ENCODE measurements at places on chromosomes 1 and 21.

DNA sequence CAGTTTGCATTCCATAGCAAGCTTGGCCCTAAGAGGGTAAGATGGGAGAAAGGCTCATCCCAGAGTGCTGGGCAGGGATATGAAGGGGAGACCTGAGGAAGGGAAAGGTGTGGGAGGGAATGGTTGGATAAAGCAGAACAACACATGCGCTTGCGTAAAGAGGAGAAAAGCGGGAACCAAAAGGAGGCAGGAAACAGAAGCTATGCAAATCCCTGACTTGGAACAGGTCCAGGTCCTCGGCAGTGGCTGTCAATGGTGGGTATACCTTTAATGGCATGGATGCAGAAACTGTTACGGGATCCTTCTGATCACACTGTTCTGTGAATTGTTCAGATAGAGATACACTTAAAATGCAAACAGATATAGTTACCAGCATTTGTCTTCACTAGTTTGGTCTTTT, 455.6 kb downstream of the SIPA1L2 start:
- no peaks in the 10 kb centered on the region for H3K36me3 ChIP-seq
- no peaks in the 10 kb centered on the region for H3K4me1 ChIP-seq
- no peak for DNase-seq
- no peak overlapping the region for H3K27ac ChIP-seq
- H3K4me3 ChIP-seq = no peak overlapping the region

DNA sequence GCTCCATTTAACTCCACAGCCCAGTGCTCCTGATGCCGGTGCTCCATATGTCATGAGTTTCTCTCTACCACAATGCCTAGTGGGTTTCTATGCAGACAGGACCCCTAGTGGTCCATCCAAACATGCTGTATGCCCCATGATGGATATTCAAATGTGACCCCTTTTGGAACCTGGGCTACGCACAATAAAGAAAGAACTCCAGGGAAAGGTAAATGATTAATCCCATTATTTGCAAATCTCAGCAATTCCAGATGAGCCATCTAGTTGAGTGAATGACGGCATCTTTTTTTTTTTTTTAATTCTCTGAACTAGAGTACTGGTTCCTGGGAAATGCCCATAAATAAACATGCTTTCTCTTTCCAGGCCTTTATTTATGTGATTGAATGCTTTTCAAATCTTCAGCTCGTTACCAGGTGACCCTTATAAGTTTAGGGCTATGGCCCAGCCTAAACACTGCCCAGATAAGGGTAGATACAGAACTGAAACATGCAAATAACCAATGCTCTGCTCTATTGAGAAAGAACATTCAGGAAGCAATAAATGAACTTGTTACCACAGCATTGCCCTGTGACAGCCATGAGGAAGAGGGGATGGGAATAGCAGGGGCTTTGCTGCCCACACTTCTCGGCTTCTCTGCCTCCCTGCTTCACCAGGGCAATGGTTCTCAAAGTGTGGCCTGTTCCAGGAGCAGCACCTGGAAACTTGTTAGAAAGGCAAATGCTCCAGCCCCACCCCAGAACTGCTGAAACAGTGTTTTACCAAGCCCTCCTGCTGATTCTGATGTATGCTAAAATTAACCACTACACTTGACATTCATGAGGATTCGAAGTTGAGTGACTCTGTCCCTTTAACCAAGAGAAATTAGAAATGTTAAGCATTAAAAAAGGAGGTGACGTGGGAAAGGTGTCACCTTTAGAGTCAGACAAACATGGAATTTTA, 151.7 kb downstream of the SEC16B start:
- H3K36me3 ChIP-seq = no peaks in the 10 kb centered on the region
- DNase-seq = no peak
- no peaks in the 10 kb centered on the region for H3K27me3 ChIP-seq
- H3K4me3 ChIP-seq = no peak overlapping the region

GRCh38 chr1:2091611-2092604, 41.7 kb downstream of the PRKCZ start:
- peaks cover 9% of the 10 kb centered on the region for H3K36me3 ChIP-seq
- H3K4me3 ChIP-seq = no peak overlapping the region
- H3K4me1 ChIP-seq = peaks cover 6% of the 10 kb centered on the region
- peaks cover 4% of the 10 kb centered on the region for H3K27me3 ChIP-seq
- peak overlapping the region; percentile 10 for H3K27ac ChIP-seq

GRCh38 chr1:242824435-242824834, 299.9 kb upstream of the PLD5 start:
- no peaks in the 10 kb centered on the region for H3K36me3 ChIP-seq
- H3K4me1 ChIP-seq = no peaks in the 10 kb centered on the region

DNA sequence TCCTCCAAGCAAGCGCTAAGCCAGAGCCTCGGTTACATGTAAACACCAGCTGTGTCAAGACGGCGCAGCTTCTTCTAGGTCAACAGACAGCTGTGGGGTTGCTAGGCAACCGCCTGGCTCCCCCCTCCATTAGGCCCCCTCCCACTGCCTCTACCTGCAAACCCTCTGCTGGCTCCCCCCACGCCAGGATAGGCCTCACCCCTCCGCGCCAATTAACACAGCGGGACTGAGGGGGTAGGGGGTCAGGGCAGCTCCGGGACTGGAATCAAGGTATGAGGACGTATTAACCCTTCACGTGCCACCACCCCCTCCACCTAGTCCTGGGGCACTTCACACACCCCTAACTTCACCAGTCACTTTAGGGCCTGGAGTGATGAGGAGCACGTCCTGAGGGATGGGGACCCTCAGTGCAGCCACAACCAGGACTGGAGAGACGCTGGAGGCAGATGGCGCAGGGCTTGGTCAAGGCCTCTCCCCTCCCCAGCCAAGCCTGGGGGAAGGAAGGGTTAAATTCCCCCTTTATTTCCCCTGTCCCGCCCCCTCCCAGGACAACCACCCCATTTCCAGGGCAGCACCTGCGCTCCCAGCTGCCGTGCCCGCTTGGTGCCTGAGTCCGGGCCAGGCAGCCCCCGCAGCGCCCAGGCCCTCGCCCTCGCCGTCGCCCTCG, 37.4 kb upstream of the WASF2 start:
- peak overlapping the region; percentile 33 for H3K27ac ChIP-seq
- H3K36me3 ChIP-seq = peaks cover 3% of the 10 kb centered on the region
- H3K27me3 ChIP-seq = peaks cover 3% of the 10 kb centered on the region
- peaks cover 56% of the 10 kb centered on the region for H3K4me1 ChIP-seq
- no peak for DNase-seq

- no peak overlapping the region for H3K4me3 ChIP-seq
- no peak for DNase-seq
- H3K27me3 ChIP-seq = peaks cover 17% of the 10 kb centered on the region
- H3K36me3 ChIP-seq = no peaks in the 10 kb centered on the region
Measured at GRCh38 chr1:211870156-211870555, 39.6 kb upstream of the LPGAT1 start.

DNA sequence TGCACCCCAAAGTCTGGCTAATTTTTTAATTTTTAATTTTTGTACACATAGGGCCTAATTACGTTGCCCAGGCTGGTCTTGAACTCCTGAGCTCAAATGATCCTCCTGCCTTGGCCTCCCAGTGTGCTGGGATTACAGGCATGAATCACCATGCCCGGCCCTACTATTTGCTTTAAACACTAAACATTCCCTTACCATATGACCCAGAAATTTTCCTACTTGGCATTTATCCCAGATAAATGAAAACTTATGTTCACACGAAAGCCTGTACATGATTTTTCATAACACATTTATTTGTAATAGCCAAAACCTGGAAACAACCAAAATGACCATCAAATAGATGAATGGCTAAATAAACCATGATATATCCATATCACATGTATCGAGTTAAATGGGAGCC, 35.8 kb downstream of the NDUFS5 start:
- H3K27ac ChIP-seq = no peak overlapping the region
- peaks cover 2% of the 10 kb centered on the region for H3K36me3 ChIP-seq
- no peaks in the 10 kb centered on the region for H3K27me3 ChIP-seq

DNA sequence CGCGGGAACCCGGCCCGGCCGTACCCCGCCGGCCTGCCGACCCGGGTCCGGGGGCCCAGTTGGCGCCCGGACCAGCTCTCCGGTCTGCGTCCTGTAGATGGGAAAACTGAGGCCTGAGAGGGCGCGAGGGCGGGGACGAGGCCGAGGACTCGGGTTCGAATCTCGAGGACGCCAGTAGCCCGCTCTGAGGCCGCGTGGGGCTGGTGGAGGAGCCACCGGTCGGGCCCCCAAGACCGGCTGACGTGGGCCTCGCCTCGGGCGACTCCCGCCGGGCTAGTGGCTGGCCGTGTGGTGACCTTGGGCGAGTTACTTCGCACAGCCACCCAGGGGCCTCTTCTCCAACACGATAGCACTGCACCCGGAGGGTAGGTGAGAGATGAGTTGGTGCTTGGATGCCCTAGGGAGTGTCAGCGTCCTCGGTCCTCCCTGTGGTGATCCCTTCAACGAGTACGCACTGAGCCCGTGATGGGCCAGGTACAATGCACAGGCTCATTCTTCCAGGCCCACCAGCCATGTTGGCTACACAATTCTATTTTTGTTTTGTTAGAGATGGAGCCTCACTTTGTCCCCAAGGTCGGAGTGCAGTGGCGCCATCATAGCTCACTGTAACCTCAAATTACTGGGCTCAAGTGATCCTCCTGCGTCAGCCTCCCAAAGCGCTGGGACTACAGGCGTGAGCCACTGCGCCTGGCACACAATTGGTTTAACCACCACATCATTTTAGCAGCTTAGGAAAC, 404 bp upstream of the SCMH1 start:
- H3K27me3 ChIP-seq = peaks cover 3% of the 10 kb centered on the region
- peak overlapping the region; percentile 79 for H3K4me3 ChIP-seq
- peaks cover 4% of the 10 kb centered on the region for H3K36me3 ChIP-seq
- DNase-seq = peak; percentile 40

DNA sequence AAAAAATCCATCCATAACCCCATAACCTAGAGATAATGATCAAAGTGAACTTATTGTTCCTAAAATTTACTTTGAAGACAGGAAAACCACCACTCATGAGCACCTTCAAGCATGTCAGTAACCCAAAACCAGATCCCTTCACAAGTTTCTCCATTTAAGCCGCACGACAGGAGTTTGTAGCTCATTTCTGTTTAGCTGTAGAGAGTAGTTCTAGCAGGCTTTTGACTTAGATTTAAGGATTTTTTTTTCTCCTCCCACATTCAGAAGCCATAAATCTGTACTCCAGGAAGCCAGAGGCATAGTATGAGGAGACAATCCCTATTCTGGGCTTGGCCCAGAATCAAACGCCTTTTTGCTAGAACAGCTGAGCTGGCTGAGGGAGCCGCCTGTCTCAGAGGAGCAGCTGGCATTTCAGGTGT, 25.6 kb downstream of the TOMM20 start:
- H3K27ac ChIP-seq = no peak overlapping the region
- H3K36me3 ChIP-seq = peaks cover 21% of the 10 kb centered on the region
- H3K27me3 ChIP-seq = peaks cover 7% of the 10 kb centered on the region

- no peaks in the 10 kb centered on the region for H3K36me3 ChIP-seq
- H3K27me3 ChIP-seq = peaks cover 13% of the 10 kb centered on the region
- no peak overlapping the region for H3K27ac ChIP-seq
- no peak overlapping the region for H3K4me3 ChIP-seq
- peaks cover 6% of the 10 kb centered on the region for H3K4me1 ChIP-seq
Measured at GRCh38 chr1:2882966-2883696, 81.6 kb upstream of the TTC34 start.

- DNase-seq = no peak
- no peaks in the 10 kb centered on the region for H3K36me3 ChIP-seq
- peak overlapping the region; percentile 80 for H3K27ac ChIP-seq
- H3K4me3 ChIP-seq = peak overlapping the region; percentile 44
Measured at GRCh38 chr1:28244549-28245251, 8.8 kb downstream of the ATP5IF1 start.

DNA sequence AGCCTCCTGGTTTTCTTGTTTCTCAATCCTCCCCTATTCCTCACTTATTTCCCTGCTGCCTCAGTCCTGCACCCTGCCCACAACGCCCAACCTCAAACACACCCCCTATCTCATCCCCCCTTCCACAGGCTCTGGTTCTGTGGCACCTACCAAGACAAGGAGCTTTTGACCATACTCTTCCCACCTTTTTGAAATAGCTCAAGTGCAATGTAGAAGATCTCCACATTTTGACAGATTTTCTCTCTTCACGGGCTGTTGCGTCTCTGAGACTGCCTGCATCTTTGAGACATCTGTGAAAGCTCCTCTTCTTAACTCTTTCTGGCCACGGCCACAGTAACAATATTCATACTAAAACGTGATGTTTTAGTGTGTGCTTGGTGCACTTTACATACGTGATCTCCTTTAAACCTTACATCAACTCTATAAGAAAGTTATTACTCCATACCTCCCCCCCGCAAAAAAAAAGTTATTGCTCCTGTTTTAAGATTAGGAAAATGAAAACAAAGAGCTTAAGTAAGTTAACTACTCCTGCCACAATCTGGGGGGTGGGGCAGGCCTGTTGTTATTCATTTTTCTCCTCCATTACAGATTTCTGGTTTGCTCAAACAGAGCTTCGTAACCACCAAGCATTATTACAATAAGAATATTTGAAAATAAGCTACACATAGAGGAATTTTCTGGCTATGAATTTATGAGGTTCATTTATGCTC, 1.8 kb upstream of the SERBP1 start:
- peak overlapping the region; percentile 95 for H3K27ac ChIP-seq
- H3K4me1 ChIP-seq = peaks cover 26% of the 10 kb centered on the region
- no peak for DNase-seq
- peaks cover 31% of the 10 kb centered on the region for H3K36me3 ChIP-seq
- no peaks in the 10 kb centered on the region for H3K27me3 ChIP-seq

GRCh38 chr1:228871314-228872061, 136.2 kb downstream of the RHOU start:
- no peak for DNase-seq
- H3K4me1 ChIP-seq = peaks cover 5% of the 10 kb centered on the region
- H3K36me3 ChIP-seq = no peaks in the 10 kb centered on the region
- H3K27me3 ChIP-seq = peaks cover 8% of the 10 kb centered on the region

- peaks cover 15% of the 10 kb centered on the region for H3K4me1 ChIP-seq
- no peak for DNase-seq
- peaks cover 7% of the 10 kb centered on the region for H3K36me3 ChIP-seq
Measured at GRCh38 chr21:41217671-41218385, 49.9 kb downstream of the BACE2 start.

DNA sequence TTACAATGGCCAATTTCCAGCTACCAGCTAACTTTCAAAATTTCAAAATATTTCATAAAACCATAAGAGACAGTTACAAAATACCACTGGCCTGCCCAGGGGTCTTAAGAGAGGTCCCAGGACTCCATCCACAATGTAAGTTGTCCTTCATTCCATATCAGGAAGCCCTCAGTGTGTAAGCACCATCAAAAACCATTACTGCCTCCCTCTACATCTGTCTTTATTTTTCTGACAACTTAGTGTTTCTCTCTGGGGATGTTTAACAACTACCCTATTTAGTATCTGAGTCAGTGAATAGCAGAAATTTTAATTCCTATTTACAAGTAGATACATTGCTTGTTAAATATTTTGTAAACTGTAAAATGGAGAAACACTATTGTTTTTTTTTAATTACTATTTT, 339.3 kb upstream of the ADAMTS5 start:
- H3K4me3 ChIP-seq = no peak overlapping the region
- no peak for DNase-seq
- H3K4me1 ChIP-seq = no peaks in the 10 kb centered on the region
- H3K27ac ChIP-seq = no peak overlapping the region
